ENCODE measurements at places on chromosomes 7 and 10.

DNA sequence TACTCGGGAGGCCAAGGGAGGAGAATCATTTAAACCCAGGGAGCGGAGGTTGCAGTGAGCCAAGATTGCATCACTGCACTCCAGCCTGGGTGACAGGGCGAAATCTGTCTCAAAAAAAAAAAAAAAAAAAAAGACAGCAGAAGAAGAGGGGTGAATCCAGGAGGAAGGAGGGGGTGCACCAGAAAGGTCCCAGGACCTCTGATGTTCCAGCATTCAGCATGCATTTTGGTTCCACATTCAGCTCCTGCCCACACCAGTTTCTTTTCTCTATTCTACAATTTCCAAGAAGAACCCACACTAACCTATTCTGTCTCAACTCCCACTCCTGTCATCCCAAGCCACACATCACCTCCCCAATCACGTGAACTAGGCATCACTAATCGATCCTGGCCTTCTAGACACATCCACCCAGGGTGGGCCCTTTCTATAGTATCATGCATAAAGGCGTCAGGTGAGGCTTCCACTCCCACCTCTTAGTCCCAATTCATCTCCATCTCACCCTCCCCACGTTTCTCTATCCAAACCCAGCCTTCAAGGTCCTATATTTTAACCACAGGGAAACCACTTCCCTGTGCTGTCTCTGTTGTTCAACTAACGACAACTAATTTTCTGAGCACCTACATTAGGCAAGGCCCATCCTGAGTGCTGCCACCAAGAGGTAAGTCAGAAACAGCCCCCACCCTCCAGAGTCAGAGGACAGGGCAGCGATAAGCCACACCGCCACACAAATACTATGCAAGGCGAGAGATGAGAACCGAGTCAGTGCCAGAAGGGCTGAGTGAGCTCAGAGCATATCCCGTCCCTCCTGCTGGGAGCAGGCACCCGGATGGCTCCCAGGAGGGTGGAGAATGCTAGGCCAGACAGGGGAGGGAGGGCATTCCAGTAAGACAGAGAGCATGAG lies 2.2 kb downstream of the ANXA11 start:
- peaks cover 66% of the 10 kb centered on the region for H3K4me1 ChIP-seq
- peak overlapping the region; percentile 91 for H3K4me3 ChIP-seq
- no peaks in the 10 kb centered on the region for H3K27me3 ChIP-seq
- DNase-seq = peak; percentile 67

- H3K4me1 ChIP-seq = no peaks in the 10 kb centered on the region
- H3K4me3 ChIP-seq = no peak overlapping the region
- no peak for DNase-seq
- H3K27me3 ChIP-seq = no peaks in the 10 kb centered on the region
- H3K27ac ChIP-seq = no peak overlapping the region
- H3K36me3 ChIP-seq = no peaks in the 10 kb centered on the region
These were observed 348.8 kb downstream of the SUGCT start for GRCh38 chr7:40483630-40484029.

GRCh38 chr10:69866688-69867461 lies 65.2 kb downstream of the COL13A1 start:
- H3K4me3 ChIP-seq = no peak overlapping the region
- no peak for DNase-seq
- H3K27ac ChIP-seq = no peak overlapping the region
- H3K4me1 ChIP-seq = no peaks in the 10 kb centered on the region
- H3K27me3 ChIP-seq = no peaks in the 10 kb centered on the region

DNA sequence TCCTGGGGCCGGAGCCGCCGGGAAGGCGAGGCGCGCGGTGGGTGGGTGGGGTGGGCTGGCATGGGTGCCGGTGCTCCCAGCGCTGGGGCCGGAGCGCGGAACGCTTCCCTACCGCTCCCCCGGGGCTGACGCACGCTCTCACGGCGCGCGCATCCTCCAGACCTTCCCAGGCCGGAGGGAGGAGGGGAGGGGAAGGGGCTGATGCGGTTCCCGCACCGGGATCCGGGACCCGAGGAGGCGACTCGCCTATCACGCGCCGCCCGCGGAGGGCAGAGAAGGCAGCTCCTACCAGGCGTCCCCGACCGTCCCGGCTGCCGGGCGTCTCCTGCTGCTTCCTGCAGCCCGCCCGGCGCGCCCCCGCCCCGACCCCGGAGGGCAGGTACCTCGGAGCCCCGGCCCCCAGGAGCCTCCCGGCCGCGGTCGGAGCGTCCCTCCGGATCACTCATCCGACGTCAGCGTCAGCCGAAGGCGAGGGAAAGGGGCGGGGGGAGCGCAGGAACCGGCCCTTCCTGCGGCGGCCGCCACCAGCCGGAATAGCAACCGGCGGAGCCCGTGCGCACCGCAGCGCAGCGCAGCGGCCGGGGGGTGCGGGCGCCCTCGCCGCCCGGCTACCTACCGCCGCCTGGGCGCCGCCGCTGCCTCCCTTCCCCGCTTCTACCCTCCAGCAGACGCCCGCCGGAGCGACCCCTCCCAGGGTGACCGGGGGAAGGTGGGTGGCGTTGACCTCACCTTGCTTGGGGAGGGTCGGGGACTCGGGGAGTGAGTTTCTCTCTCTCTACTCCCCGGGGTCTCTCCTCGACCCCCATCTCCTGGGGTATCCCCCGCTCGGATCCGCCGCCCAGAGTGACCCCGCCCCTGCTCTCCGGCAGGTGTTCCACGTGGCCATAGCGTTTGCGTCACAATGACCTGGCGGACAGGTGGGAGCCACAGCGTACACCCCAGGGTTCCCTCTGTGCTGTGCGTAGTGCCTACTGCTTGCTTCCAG lies at the start of gene ICA1:
TSS of gene ICA1 (minus strand) at position 457 of the 985 bp plus-strand sequence. CDS start 26,241 bp downstream, outside the sequence.
- peaks cover 7% of the 10 kb centered on the region for H3K4me1 ChIP-seq
- peak within 1 kb of the TSS; percentile 72 for H3K4me3 ChIP-seq
- peak; percentile 31 for DNase-seq

DNA sequence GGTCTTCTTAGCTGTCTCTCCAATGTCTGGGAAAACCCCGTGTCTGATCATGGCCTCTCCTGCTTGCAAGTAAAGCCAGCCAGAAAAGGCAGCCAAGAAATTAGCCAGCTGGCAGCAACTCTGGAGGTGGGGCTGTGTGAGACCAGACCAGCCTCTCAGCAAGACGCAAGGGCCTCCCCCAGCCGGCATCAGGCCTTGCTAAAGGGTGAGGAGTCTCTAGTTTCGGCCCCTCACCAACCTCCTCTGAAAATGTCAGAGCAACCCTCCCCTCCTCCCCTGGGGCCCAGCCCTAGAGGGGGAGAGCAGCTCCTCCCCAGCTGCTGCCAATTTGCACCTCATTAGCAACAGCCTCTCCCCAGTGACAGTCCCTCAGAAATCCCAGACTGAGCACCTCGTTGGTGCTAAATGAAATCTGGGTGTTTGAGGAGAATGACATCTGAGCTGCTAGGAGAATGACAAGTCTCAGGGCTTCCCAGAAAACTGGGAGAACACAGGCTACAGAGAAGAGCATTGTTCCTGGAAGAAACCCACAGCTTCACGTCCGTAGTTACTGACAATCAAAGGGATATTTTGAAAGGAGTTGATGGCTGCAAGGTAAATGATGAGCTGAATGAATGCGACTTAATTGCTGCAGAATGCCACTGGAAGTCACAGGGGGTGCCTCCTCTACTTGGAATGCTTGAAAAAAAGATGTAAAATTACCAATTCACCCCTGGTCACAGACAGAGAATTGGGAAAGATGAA lies 25.9 kb downstream of the DGKI start:
- H3K36me3 ChIP-seq = no peaks in the 10 kb centered on the region
- no peak for DNase-seq
- no peak overlapping the region for H3K27ac ChIP-seq
- H3K4me1 ChIP-seq = no peaks in the 10 kb centered on the region
- H3K27me3 ChIP-seq = peaks cover 25% of the 10 kb centered on the region

DNA sequence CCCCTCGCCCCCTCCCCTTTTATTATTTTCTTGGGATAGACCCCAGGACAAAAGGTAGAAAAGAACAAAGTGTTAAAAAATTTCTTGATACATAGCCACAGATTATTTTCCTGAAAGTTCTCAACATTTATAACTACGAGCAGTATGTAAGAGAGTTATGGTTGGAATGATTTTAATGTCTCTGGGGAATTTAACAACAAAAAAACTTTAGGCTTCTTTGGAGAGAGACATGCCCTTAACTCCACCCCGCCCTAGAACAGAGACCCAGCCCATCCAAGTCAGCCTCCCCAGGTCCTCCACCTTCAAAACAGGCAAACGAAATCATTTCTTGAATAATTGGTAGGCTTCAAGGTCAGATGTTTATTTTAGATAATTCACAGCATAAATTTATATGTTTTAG lies 97.1 kb downstream of the TCF7L2 start:
- H3K27ac ChIP-seq = no peak overlapping the region
- peaks cover 12% of the 10 kb centered on the region for H3K27me3 ChIP-seq
- H3K4me3 ChIP-seq = no peak overlapping the region

- no peak overlapping the region for H3K4me3 ChIP-seq
- H3K36me3 ChIP-seq = no peaks in the 10 kb centered on the region
- H3K27me3 ChIP-seq = peaks cover 11% of the 10 kb centered on the region
These were observed 14.4 kb downstream of the SCIN start for GRCh38 chr7:12584930-12585329.

Measured in activated naive CD8-positive, alpha-beta T cell treated with anti-CD3 and anti-CD28 coated beads, Interleukin-2, amount 50 U/mL, for 24 hours (primary cell).